ENCODE measurements at places on chromosomes 3 and 15.

DNA sequence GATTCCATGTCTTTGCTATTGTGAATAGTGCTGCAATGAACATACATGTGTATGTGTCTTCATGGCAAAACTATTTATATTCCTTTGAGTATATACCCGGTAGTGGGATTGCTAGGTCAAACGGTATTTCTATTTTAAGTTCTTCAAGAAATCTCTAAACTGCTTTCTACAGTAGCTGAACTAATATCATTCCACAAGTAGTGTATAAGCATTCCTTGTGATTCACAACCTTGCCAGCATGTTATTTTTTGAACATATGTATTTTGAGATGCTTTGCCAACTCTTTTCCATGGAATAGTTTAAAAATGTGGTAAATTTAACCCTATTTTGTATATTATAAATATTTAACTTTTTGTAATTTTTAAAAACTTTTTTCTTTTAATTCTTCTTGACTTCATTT is 592.7 kb upstream of the NAALADL2 start:
- DNase-seq, result no peak

GRCh38 chr3:47669026-47669749 is 90.5 kb upstream of the CSPG5 start:
- DNase-seq, result no peak

DNA sequence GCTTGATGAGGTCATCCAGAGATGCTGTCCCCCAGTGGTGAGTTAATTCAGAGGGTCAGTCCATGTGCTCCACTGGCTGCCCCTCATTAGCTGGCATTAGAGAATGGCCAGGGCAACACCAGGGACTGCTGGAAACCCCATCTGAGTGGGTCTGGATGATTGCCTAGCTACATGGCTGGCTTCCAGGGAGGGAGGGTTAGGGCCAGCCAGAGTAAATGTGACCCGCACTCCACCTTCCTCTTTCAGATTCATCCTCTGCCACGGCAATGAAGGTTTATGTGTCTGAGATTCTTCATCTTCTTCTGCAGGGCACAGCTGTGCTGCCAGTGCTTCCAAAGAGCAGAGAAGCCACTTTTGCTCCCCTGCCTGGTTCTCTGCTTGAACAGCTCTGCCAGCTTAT is 391.9 kb downstream of the OCA2 start:
- no peak for DNase-seq

DNA sequence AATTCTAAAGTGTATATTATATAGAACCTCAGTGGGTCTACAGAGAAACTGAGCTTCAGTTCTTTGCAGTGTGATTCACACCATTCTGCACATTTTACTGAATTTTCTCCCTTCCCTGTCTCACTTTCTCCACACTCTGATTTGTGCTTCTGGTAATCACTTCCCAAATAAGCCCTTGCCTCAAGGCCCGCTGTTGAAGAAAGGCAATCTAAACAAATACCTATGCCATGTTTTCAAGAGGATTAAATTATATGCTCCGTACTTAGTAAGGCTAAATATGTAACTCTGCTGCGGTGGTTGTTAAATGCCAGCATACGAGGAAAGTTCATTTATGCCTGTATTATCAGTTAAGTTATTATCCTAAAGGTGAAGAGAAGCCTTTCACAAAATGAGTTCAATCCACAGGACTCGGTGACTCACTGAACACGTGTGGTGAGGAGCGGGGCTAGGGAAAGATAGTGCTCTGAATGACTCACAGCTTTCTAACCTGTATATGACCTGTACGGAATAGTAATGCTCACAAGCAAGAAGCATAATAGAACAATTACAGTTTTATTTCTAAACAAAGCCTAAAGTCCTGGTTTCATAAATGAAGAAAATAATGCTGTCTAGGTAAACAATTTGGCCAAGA is 25.1 kb downstream of the CNTN6 start:
- no peak for DNase-seq

GRCh38 chr15:27949089-27949488 is 150.0 kb downstream of the OCA2 start:
- DNase-seq, result no peak

- DNase-seq, result no peak
Observed at GRCh38 chr3:52204337-52205073, 6.5 kb downstream of the ALAS1 start.

GRCh38 chr3:185728630-185729336 is 96.1 kb downstream of the IGF2BP2 start:
- no peak for DNase-seq

GRCh38 chr15:55615445-55615844 is 27.3 kb upstream of the PYGO1 start:
- no peak for DNase-seq

- DNase-seq, result no peak
Observed at GRCh38 chr3:169432708-169433432, 230.6 kb downstream of the MECOM start.

GRCh38 chr3:71707595-71707994 is 17.6 kb downstream of the EIF4E3 start:
- no peak for DNase-seq

All from activated CD4-positive, CD25-positive, alpha-beta regulatory T cell treated with anti-CD3 and anti-CD28 coated beads, Interleukin-2, amount 50 U/mL, for 72 hours (primary cell).